ENCODE measurements at places on chromosomes 7 and 10. TPM values are rescaled to one million over a fixed set of nuclear protein-coding genes. Genes with fewer than 3 reads are reported as not detected.

DNA sequence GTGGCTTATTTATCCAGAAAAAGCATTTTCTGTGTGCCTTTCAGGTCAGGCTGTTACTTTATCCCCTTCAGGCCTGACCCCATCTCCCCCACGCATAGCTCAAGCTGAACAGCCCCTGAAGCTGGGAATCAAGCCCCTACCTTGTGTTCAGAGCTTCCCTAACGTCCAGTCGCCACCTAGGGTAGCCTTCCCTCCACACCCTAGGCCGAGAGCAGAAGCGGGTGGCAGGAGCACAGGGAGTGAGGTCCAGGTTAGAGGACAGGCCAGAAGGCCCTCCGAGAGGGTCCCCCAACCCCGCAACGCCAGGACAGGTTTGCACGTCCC, 479 bp upstream of the SEMA4G start:
- DNase-seq = no peak
- H3K4me3 ChIP-seq = no peak overlapping the region
- no peak overlapping the region for H3K27ac ChIP-seq
- no peaks in the 10 kb centered on the region for H3K36me3 ChIP-seq
- no peaks in the 10 kb centered on the region for H3K27me3 ChIP-seq
- no peaks in the 10 kb centered on the region for H3K4me1 ChIP-seq

- H3K4me3 ChIP-seq = no peak overlapping the region
- no peaks in the 10 kb centered on the region for H3K36me3 ChIP-seq
- no peaks in the 10 kb centered on the region for H3K4me1 ChIP-seq
- H3K27me3 ChIP-seq = no peaks in the 10 kb centered on the region
These were observed 150.1 kb downstream of the PLPP4 start for GRCh38 chr10:120607016-120607709.

GRCh38 chr7:131673576-131673975, 117.1 kb upstream of the PODXL start:
- no peak for DNase-seq
- H3K27ac ChIP-seq = no peak overlapping the region
- no peaks in the 10 kb centered on the region for H3K36me3 ChIP-seq
- no peak overlapping the region for H3K4me3 ChIP-seq
- no peaks in the 10 kb centered on the region for H3K4me1 ChIP-seq
- H3K27me3 ChIP-seq = no peaks in the 10 kb centered on the region

- H3K36me3 ChIP-seq = no peaks in the 10 kb centered on the region
- H3K4me1 ChIP-seq = no peaks in the 10 kb centered on the region
- H3K27ac ChIP-seq = no peak overlapping the region
These were observed 316.4 kb upstream of the MBL2 start for GRCh38 chr10:53088961-53089360.

DNA sequence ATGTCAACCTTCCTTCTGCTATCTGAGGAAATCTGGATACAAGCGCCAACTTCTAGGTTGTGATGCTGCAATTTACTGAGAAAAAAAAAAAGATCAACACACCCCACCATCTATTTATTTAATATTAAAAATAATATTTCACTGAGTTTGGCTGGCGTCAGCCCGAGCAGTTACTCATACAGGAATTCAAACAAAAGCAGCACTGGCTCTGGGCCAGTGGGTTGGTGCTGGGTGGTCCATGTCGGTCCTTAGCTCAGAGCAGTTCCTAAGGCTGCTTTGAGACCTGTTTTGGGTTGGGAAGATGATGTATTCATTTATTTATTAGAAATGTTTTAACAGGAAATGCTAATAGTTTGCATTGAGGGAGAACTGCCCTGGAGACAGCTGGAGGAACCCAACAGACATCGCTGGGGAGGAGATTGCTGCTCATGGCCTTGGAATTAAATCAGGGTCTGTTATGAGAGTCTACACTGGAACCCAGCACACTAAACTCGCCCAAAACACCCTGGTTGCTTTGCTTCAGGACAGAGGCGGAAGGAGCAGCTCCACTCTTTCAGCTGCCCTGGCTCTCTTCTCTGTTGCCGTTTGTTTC, 36.3 kb upstream of the GOT1 start:
- H3K27me3 ChIP-seq = no peaks in the 10 kb centered on the region
- H3K36me3 ChIP-seq = no peaks in the 10 kb centered on the region
- H3K27ac ChIP-seq = no peak overlapping the region
- no peaks in the 10 kb centered on the region for H3K4me1 ChIP-seq
- no peak for DNase-seq
- no peak overlapping the region for H3K4me3 ChIP-seq

DNA sequence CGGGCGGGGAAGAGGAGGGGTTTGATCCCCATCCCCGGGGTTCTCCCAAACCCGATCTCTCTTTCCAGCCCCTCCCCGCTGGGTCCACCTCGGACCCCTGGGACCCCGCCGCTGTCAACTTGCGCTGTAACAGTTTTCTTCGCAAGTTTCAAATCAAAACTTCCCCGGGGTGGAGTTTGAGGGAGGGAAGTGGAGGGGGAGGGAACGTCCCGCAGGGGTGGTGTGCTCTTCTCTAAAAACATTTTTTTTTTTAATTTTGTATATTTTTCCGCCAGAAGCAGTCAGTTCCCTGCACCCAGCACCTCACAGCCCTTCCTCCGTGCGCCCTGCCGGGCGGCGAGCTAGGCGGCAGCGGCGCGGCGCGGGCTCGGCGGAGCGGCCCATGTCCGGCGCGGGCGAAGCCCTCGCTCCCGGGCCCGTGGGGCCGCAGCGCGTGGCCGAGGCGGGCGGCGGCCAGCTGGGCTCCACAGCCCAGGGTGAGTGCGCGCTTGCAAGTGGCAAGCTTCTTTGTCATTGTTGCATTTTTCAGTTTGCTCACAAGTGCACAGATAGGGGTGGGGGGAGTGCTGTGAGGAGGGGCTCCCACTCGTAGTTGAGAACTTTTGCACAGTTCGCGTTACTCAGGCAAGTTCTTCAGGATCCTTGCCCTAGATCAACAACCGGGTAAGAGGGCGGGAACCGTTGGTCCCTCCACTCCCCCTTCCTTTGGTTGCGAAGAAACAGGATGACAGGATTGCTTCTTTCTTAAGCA, 933 bp downstream of the MDFIC start:
- DNase-seq = peak; percentile 78
- peak overlapping the region; percentile 91 for H3K4me3 ChIP-seq
- H3K36me3 ChIP-seq = no peaks in the 10 kb centered on the region
- no peaks in the 10 kb centered on the region for H3K4me1 ChIP-seq
- peak overlapping the region; percentile 53 for H3K27ac ChIP-seq

Gene SPDYE6
- not detected for total RNA-seq

DNA sequence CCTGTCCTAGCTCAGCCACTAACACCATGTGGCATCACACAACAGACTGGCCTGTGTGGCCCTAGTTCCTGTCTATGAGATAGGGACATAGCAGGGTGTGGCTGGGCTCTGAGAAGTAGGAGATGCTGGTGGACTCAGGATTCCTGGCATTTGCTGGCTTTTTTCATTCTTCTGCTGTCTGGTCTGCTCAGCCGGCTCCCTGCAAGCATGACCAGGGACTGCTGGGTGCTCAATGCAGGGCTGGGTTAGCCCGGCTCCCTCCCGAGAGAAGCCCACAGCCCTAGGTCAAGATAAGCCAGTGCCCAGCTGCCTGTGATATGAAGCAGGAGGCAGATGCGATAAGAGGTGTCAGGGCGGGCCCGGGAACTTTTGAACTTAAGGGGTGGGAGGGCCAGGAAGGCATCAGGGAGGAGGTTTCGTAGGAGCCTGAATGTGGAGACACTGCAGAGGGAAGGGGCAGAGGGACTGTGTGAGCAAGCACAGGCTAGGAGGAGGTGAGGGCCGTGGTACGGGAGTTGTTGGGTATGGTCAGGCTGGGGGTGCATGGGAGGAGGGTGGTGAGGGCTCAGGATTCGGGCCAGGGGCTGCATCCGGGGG, 3.5 kb downstream of the AQP1 start:
- H3K27ac ChIP-seq = peak overlapping the region; percentile 63
- peaks cover 4% of the 10 kb centered on the region for H3K4me1 ChIP-seq
- H3K27me3 ChIP-seq = no peaks in the 10 kb centered on the region
- no peaks in the 10 kb centered on the region for H3K36me3 ChIP-seq
- peak overlapping the region; percentile 67 for H3K4me3 ChIP-seq

GRCh38 chr10:101993221-101993620, 62.8 kb downstream of the ARMH3 start:
- H3K36me3 ChIP-seq = peaks cover 3% of the 10 kb centered on the region
- no peak overlapping the region for H3K27ac ChIP-seq
- H3K27me3 ChIP-seq = no peaks in the 10 kb centered on the region

- H3K36me3 ChIP-seq = no peaks in the 10 kb centered on the region
- no peak overlapping the region for H3K4me3 ChIP-seq
- H3K27me3 ChIP-seq = no peaks in the 10 kb centered on the region
- DNase-seq = no peak
- H3K27ac ChIP-seq = no peak overlapping the region
These were observed 303.4 kb downstream of the WDR37 start for GRCh38 chr10:1359626-1359955.

All from aorta (tissue), 5 donors.